SK-N-DZ (cell line): ENCODE measurements at places on chromosomes 11 and 22.
A peak's percentile ranks its signal among the peaks of the same experiment; 100 is the strongest.

DNA sequence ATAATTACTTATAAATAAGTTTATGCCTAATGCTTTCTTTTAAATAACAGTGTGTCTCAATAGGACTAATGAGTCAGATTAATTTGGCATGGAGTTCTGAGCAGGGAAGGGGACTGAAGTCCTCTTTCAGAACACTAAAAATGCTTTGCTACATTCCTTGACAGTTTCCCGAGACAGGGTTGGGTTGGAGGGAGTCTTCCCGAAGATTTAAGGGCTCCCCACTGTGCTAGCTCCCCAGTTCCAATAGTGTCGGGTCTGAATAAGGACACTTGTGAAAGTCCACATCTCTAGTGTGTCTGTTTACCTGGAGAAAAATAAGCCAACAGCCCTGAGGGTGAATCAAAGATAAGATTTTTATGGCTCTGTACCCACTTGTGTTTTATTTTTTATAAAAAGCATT lies 41.8 kb upstream of the HSD17B12 start:
- DNase-seq, result no peak

- DNase-seq, result no peak
Measured at GRCh38 chr22:43255299-43255698, 68.4 kb upstream of the TTLL12 start.

- peak; percentile 43 for DNase-seq
Measured at GRCh38 chr11:66727282-66728037, 1.6 kb downstream of the SPTBN2 start.

DNA sequence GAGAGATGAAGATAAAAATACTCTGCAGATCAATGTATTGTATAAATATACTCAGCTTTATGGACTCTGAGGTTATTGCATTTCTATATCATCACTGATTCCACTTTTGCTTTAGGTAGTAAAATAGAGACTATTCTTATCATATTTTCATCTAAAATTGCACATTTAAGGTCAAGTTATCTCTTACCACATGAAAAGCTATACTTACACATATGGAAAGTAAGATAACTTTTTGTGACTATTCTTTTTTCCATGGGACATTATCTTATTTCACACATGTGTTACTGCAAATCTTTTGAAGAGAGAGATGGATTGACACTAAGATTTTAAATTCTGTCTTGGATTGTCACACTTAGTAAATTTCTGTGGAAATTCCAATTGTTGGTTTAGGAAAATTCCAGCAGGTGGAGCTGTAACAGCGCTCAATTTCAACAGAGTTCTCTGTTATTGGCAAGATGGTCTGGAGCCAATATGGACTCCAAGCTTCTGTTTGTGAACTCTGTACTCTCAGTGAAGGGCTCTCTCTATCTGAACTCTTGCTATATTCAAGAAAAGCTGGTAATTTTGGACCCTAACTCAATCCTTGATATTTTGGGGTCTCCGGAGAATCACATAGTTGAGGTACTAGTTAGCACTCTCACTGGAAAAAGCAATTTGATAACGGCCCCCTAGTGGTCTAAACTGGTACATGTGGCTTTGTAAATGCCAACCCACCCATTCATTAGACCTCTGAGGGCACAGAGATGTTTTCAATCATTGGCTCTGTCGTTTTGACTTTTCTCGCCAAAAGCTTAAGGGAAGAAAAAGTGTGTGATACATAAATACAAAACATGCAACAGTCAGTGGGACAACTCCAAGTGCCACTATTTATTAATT lies 429.7 kb downstream of the ETS1 start:
- DNase-seq, result peak; percentile 48

DNA sequence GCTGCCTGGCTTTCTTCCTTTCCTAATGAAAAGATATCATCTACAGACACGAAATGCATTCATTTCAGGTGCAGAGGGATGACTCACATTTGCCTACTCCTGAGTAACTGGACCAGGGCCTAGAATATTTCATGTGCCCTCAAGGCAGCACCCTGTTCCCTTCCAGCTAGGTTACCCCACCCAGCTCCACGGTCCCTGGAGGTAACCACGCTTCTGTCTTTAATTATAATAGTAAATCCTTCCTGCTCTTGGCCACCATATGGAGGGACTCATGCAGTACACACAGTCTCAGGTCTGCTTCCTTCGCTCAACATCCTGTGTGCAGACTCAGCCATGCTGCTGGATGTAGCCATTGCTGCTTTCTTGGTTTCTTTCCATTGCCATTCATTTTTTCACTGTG lies 22.3 kb downstream of the DHCR7 start:
- no peak for DNase-seq

DNA sequence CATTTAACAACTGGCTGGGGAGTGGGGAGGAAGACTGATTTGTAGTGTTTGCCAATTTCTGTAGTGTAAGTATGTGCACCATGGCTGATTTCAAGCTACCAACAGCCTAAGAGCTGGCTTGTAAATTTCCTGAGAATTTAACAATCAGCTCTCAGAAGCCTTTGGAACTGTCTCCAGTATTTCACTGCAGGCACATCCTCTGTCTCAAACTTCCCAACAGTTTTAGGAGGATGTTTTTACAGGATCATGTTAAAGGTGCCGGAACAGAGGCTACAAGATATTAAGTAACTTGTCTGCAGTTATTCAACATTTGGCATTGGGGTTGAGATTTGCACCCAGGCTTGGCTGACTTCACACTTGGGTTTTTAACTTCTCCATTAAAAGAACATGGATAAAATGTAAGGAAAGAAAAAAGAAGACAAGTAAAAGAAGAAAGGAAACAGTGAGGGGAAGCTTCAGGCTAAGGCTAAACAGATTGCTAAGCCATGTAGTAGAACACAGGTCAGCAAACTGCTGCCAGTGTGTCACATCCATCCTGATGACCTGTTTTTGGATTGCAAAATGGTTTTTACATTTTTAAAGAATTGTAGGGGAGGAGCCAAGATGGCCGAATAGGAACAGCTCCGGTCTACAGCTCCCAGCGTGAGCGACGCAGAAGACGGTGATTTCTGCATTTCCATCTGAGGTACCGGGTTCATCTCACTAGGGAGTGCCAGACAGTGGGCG lies 204.8 kb upstream of the SESN3 start:
- DNase-seq, result no peak

DNA sequence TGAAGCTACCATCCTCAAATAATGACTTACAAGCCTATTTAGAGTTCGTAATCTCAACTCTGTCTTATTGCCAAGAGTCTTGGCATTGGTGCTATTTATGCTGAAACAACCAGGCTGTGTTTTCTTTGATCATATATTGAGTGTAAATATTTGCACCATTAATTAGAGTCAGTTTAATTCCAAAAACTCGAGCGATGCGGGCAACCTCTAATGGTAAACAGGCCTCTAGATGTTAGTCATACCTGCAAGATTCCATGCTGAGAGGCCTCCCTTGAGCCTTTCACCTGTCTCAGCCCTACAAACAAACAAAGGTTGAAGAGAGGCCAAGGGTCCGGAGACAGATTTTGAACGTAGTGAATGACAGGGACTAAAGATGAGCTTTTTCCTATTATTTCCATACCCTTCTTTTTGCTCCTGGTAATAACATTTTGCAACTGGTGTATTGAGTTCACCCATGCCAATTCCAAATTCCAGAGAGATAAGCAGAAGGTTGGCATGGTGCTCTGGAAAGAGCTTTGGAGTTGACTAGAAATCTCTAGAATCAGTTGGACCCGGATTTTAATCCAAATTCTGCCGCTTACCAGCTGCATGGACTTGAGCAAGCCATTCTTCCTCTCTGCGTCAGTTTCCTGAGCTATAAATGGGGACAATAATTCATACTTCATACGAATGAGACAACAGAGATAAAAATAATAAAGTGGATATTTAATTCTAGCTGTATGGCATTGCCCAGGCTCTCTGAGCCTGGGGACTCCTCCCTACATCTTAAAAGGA lies 99.1 kb upstream of the ANO1 start:
- no peak for DNase-seq

GRCh38 chr11:72975778-72976521 lies 161.7 kb downstream of the ATG16L2 start:
- no peak for DNase-seq
